ENCODE measurements at places on chromosomes 5 and 9.

DNA sequence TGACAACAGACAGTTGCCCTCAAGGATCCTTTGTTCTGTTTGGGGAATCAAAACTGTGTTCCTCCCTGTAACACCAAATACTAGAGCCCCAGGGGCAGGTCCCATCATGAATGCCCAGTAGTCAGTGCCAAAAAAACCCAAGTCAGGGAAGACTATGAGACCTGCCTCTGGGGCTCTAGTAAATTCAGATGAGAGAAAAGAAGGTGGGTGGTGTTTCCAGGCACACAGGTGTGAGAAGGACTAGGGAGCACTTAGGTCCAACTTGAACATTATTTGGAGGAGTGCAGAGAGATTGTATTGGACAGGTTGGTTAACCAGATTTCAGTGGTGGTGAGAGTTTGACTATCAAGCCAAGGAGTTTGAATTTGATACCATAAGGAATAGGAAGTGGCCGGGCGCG is 52.0 kb downstream of the SLC22A5 start:
- no peak for DNase-seq

DNA sequence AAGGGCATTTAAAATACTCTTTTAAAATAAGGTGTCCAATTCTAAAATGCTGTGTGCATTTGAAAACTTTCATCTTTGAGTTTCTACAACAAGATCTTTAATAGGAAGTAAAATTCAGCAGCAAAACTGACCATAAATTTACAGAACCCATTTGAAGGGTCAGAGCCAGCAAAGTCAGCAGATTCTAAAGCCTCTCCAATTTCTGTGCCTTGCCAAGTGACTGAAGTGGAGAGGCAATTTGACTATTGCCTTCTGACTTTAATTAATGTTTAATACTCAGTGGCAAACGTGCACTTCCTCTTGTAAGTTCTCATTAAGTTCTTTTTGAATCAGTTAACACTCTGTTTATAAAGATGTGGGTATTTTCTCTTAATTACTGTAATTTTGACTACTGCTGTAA is 155.2 kb downstream of the BAAT start:
- no peak for DNase-seq

DNA sequence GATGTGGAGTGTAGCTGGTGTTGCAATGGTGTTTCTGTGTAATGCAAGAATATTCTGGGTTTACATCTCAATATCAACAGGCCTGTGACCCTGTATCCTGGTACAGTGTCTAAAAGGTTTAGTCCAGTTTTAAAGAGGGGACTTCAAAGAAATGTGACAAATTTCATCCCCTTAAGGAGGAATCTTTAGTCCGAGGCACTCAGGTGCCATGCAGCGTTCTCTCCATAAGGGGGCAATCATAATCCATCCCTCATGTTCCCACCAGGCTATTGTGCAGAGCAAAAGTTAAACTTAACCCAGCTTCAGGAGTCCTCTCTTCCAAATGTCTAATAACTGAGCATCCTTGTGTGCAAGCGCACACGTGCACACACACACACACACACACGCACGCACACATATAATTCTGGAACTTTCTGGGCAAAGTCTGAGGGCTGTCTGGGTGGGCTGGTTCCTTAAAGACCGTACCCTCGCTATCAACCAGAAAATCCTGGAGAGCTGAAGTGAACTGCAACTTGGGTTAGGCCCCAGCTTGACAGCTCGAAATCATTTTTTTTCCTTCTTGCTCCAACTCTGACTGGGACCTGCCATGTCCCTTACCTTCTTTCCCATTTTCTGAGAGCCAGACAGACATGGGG is 46.0 kb downstream of the CRB2 start:
- peak; percentile 24 for DNase-seq

- DNase-seq: peak; percentile 63
Observed at GRCh38 chr5:76715736-76716455, at the start of gene F2R. Gene F2R (plus strand): TSS chr5:76716126. CDS start chr5:76716308, 182 bp downstream.

- peak; percentile 41 for DNase-seq
Observed at GRCh38 chr5:1246711-1247431, 21.7 kb downstream of the SLC6A18 start.

DNA sequence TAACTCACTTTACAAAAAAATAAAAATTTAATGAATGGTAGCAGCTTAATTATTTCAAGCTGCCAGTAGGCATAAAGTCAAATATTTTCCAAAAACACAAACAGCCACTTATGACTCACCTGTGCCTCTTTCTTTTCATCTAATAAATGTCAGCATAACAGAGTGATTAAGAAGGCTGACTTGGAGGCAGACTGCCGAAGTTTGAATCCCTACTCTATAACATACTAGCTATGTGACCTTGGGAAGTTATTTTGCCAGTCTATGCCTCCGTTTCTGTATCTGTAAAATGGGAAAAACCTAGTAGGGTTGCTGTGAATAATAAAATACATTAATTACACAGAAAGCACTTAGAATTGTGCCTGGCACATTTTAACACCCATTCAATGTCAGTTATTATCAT is 33.8 kb downstream of the FANCC start:
- no peak for DNase-seq

DNA sequence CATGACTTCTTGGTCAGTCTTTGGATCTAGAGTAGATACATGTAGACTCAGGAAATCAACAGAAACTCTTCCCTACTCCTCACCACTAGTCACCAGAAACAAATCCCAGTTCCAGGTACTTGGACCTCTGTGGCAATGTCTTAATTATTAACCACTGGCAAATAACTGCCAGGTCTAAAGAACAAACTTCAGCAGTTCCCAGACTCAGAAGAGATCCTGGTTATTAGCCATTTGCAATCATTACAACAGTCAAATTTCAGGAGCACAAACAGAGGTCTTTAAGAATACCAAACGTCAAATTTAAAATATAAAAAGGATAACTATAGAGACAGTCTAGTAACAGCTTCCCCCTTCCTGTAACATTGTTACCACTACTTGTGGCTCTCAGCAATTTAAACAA is 10.2 kb downstream of the DIAPH1 start:
- DNase-seq: no peak

GRCh38 chr9:71987471-71988371 is 72.7 kb downstream of the C9orf57 start:
- DNase-seq: no peak

- DNase-seq: peak; percentile 75
Observed at GRCh38 chr9:92808726-92809451, 44.3 kb upstream of the BICD2 start.

DNA sequence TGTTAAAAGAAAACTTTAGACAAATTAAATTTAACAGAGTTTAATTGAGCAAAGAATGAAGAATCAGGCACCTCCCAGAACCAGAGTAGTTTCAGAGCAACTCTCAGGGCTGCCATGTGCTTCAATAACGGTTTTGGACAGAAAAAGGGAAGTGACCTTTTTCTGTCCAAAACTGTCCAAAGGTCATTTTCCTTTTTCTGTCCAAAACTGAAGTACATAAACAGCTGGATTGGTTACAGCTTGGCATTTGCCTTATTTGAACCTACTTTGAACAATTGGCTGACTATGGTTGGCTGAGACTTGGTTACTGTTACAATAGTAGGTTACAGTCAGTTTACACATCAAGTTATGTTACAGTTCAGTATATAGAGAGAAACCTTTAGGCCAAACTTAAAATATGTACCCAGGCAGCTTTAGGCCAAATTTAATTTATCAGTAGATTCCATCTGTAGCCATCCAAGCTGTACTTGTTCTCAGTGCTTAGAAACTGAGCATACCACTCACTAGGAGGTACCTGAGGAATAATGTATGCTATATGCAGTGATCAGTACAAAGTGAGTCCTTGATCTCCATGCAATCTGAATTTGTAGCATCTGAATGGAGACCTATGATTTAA is 44.0 kb downstream of the C9orf85 start:
- no peak for DNase-seq

GRCh38 chr9:82188817-82189216 is 200.2 kb downstream of the SPATA31D1 start:
- no peak for DNase-seq

DNA sequence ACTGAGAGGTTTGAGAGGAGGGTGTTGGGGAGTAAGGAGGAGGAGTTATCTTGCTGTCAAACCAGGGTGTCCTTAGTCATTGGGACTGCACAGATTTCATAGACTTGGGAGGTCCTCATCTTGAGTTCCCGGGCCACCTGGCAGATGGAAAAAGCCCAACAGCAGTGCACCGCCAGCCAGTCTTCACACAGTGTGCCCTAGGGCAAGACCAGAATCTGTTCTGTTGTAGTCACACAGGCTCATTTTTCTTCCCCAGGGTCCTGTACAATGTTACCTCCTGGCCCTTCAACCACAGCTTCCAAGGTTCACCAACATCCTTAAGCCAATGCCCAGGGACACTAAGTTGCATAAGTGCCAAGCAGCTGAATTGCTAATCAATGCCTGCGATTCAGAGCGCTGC is 21.0 kb downstream of the PLAC8L1 start:
- DNase-seq: no peak

- DNase-seq: no peak
Observed at GRCh38 chr9:101235105-101235866, 149.5 kb downstream of the BAAT start.

GRCh38 chr5:72476721-72477120 is 30.5 kb downstream of the ZNF366 start:
- no peak for DNase-seq

DNA sequence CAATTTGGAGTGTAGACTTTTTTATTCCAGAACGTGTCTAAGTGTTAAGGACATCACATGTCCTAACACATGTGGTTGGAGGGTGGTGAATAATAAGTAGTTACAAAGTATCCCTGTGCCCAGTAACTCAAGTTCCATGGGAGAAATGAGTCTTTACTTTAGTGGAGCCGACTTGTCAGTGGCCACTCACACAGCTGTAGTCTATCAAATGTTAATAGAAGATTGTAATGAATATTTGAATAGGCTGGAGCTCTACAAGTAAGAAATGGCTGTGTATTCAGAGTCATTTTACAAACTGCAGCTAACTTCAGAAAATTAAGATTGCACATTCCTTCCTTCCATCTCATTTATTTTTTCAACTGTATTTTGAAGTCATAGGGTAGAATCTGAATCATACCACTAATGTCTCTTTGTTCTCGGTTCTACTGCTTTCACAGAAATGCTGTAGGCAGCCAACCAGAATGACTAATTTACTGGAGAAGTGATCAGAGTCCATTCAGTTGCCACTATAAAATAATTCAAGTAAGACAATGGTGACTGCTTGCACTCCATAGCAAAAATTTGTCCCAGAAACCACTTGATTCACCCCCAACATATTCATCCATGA is 394.8 kb downstream of the NR2F1-AS1 start:
- DNase-seq: no peak

GRCh38 chr5:126143622-126144021 is 279.6 kb upstream of the GRAMD2B start:
- DNase-seq: no peak

GRCh38 chr5:10761933-10762775 is 1.1 kb upstream of the DAP start:
- DNase-seq: no peak

- DNase-seq: no peak
Observed at GRCh38 chr5:173720286-173720952, 104.0 kb upstream of the BOD1 start.

DNA sequence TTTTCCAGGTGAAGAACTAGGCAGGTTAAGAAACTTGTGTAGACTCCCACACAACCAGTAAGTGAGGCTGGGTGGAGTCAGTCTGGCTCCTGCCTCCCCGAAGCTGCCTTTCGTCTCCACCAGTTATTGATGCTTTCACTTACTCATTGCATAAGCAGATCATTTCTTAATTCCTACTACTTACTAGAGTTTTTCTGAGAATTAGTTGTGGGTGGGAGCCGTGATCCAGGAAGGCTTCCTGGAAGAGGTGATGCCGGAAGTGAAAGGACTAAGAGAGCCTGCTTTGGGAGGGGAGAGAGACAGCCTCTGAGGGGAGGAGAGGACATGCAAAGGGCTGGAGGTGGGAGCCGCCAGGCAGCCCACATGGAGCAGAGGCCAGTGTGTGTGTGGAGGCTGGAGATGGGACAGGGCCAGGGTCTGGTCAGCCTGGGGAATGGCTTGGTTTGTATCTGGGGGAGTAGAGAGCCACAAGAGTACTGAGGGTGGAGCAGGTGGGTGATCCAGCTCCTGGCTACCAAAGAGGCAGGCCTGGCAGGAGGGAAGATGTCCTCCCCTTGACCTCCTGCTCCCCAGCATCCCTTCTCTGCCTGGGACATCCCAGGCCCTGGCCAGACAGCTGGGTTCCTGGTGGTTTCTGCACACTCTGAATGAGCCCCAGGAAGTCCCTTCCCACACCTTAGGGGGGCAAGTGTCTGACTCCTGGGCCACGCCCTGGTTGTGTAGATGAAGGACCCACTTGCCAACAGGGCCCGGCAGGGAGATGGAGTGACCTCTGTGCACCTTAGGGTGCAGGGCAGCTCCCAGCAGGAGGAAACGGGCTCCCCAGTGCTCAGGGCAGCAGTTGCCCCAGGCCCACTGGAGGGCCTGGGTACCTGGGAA is 12.2 kb upstream of the CARD19 start:
- peak; percentile 63 for DNase-seq

GRCh38 chr9:127923771-127924170 is 6.8 kb downstream of the PIP5KL1 start:
- DNase-seq: no peak

DNA sequence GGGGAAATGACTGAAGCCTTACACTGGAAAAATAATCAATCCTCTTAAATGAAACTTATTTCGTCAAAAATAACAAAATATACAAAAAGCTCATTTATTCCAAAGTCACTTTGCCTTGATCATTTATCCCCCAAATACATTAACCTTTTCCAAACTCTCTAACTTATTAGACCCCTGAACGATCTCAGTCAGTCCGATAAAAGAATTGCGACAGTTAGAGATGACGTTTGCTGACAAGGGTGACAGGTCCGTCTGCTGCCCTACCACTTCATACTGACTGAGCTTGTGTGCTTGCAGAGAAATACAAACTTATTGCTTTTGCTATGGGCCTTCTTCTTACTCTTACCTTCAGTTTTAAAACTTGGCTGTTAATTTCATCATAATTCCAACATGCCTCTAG is 169.7 kb downstream of the ZDHHC21 start:
- no peak for DNase-seq

DNA sequence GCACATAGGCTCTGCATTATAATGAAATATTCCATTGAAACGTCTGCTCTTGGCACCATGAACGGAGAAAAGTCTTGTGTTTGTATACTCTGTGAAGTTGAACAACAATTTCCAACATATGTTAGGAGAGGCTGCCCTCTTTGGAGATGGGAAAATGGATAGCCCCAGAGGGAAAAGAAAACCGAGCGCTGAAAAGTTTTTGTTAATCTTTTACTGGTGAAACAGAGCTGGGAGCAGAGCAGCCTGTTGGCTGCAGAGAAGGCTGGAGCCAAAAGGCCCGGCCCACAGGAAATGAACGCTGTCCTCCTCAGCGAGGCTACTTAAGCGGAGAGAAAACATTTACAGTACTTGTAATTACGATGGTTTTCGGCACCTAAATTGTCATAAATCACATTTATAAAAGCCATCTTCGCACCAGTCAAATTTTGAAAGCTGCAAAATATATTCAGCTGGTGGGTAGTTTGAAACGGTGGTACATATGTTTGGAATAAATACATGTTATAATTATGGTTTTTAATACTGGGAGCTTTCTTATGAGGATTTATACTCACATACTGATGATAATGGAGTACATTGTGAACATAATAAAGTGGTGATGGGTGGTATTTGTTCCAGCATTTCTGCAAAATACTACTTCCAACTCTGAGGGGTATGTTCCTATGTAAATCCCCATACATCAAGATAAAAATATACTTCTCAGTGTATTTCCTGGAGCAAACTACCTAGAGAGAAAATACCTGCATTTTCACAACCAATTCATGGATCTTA is 129.6 kb upstream of the CNTLN start:
- DNase-seq: no peak
